ENCODE measurements at places on chromosomes 7 and 10.
A peak's percentile ranks its signal among the peaks of the same experiment; 100 is the strongest.

- DNase-seq, result no peak
These were observed 373.5 kb downstream of the SEMA3D start for GRCh38 chr7:84813376-84813775.

DNA sequence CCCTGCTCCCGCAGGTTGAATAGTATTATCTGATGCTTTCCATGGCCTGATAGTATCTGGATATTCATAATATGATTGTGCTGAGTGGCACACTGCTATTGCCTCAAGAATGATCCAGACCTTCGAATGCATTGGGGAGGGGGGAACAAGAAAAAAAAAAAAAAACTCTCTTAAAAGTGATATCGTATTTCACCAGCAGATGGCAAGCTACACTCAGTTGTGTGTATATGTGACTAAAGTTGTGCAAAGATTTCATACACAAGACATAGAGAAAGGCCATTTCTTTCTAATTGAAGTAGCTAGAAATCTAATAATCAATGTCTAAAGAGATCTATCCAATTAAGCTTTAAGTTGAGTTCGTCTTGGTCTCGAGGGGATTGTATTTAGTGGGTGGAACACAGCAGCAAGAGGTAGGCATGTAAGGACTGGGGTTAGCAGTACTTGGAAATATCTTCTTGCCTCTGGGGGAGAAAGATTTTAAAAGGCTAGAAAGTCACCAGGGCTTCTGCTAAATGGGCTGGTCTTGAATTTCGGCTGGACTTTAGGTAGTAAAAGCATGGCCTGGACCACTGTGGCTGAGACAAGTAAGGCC lies 15.3 kb downstream of the SFRP4 start:
- peak; percentile 15 for DNase-seq

DNA sequence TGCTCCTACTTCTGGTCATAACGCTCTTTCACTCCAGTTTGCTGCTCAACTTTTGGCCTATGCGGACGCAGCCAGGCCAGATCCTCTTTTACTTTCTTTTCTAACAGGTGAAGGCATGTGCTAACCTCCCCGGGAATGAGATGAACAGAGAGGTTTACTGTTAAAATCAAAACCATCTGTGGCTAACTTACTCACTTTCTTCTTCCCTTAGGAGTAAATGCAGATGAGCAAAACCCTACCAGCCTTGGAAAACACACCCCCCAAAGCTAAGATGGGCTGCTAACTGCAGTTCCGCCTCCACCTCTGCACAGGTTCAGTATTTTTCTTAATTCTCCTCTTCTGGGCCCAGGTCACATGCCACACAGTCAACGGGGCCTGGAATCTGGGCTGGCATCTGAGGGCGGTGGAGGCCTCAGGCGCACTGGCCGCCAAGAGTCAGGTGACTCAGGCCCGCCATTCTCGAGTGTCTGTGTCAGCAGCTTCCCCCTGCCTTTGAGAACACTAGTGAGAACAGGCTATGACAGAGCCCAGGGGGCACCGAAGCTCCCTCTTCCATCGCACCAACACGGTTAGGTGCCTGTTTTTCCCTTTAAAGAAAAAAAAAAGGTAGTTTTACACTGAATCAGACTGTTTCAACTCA lies 11.1 kb downstream of the FAM53B start:
- DNase-seq, result no peak

- no peak for DNase-seq
These were observed 37.6 kb upstream of the AGBL3 start for GRCh38 chr7:134948736-134949135.

DNA sequence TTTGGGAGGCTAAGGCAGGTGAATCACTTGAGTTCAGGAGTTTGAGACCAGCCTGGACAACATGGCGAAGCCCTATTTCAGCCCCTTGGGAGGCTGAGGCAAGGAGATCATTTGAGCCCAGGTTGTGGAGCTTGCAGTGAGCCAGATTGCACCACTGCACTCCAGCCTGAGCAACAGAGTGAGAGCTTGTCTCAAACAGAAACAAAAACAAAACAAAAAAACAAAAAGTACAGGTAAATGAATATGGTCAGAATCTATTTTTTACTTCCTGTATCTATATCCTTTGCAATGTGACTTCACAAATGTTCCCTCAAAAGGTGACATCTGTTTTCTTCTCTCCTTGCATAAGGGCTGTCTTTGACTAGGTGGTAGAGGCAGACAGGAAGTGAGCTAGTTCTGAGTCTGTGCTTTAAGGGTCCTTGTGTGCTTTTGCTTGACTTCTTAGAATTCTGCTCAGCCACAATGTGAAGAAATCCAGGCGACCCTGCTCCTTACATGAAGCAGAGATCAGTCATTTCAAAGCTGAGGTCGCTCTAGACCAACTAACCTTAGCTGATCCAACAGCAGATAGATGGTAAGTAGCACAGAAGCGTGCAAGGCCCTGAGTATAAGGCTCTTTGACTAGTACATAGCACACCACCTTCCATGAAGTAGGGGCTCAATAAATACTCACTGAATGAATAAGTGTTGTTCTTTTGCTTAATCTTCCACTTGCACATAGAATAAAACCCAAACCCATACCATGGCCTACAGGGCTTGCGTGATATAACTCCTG lies 423.2 kb upstream of the PCDH15 start:
- no peak for DNase-seq

GRCh38 chr10:24006741-24007140 lies 202.2 kb upstream of the KIAA1217 start:
- no peak for DNase-seq

DNA sequence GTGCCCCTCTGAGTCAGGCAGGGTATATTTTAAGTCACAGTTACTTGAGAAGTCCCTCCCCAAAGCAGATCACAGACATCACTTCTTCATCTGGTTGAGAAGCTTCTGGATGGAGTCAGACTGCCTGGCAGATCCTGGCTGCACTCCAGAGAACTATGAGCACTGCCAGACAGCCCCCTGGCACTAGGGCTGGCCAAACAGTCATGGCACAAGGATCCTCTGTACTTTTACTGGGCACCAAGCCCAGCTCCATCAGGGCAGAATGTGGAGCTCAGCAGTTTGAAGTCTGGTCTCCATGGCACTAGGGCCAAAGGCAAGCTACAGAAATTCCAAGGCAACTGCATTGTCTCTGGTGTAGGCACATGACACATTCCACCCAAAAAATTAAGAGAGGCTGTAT lies 162.1 kb downstream of the NRG3 start:
- no peak for DNase-seq

- peak; percentile 50 for DNase-seq
These were observed 67.3 kb downstream of the GLCCI1 start for GRCh38 chr7:8035647-8036518.

GRCh38 chr10:82438277-82438676 lies 563.3 kb downstream of the NRG3 start:
- no peak for DNase-seq

DNA sequence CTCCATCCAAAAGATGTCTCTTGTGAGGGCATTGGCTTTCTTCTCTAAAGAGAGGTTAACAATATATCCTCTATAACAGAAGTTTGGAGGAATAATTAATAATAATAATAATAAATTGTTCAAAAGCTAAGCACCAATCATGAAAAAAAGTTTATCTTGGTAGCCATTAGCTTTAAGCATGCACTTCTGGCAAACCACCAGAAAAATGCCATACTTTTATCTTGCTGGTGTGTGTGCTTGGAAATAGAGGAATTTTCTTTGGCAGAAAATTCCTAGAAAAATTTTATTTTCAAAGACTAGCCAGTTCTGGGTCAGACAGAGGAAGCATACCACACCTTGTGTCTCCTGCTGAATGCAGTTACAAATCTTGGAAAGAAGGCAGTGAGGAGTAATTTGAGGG lies 52.5 kb upstream of the NPY start:
- no peak for DNase-seq

DNA sequence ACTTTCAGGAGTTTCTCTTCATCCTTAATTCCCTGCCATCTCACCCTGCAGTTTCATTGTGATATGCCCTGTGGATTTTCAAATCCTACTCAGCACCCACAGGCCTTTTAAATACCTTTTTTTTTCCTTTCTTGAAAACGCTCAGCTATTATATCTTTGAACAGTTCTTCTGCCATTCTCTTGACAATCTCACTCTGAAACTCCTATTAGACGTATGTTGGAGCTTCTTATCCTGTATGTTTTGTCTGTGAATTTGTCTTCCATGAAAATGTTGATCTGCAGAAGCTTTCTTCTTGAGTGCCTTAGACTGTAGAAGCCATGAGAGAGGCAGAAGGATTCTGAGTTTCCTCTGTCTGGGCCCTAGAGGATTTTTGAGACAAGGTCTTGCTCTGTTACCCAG lies 18.9 kb upstream of the YAE1 start:
- DNase-seq, result no peak

DNA sequence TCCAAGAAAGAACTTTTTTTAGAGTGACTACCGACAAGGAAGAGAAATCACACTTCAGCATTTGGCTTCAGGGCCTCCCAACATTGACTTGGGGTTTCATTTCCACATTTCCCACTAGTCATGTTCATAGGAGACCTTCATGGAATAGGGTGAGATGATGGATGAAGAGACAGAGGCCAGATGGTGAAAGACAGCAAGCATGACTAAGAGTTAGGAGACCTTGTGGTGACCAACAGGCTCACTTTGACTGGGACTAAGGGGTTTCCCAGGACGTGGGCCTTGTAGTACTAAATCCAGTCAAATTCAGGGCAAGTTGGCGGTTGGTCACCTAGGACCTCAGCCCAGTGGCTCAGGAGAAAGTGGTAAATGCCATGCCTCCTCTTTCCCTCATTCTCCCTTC lies 3.0 kb upstream of the GIMAP5 start:
- peak; percentile 83 for DNase-seq

- peak; percentile 87 for DNase-seq
These were observed 15.3 kb upstream of the TRA2A start for GRCh38 chr7:23546897-23547572.

DNA sequence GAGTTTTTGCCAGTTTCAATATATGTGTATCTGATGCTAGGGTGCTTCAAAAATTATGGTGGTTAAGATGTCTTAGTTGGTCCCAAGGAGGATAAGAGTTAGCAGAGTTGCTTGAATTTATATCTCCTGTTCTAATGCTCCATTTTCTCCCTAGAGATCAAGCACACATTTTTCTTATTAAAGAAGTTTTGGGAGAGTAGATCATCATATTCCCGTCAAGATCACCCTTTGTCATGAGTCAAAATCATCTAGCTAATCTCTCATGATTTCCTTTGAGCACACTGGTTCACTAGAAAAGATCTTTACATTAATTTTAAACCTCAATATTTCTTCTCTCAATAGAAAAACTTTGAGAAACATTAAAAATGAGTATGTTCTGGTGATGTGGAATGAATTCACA lies 429.9 kb upstream of the SEMA3A start:
- DNase-seq, result no peak

GRCh38 chr7:115153176-115153575 lies 231.3 kb downstream of the MDFIC start:
- DNase-seq, result no peak

- DNase-seq, result no peak
These were observed 13.4 kb downstream of the SLC13A4 start for GRCh38 chr7:135714534-135715009.

DNA sequence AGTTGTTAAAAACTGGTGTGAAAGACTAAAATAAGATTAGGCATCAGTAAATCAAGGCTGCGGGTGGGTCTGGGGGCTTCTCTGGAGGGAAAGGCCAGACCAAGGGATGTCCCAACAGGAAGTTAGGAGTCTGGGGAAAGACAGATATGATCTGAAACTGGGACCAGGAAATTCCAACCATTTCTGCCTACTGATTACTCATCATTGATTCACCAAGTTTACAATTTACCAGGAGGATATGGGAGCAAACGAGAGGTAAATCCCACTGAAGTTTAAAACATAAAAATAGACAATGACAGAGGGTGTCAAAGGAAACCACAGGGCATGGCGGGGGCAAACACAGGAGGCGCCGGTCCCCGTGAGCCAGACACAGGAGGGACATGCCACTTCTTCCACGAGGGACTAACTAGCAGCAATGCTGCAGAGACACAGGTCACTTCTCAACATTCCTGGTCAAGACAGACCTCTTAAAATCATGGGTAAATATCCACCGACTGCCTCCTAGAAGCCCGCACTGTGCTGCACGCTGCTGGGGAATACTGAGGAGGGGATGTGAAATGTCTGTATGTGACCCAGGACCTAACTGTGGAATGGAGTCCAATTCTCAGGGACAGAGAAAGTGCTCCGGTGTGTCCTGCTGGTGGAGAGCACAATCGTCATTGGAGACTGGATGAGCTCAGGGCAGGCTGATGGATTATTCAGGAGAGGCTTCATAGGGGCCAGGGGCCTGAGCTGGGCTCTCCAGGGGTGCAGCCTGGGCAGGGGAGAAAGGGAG lies 153.4 kb upstream of the KLF14 start:
- no peak for DNase-seq

- DNase-seq, result peak; percentile 61
These were observed 74.1 kb downstream of the NRBF2 start for GRCh38 chr10:63206997-63207811.

DNA sequence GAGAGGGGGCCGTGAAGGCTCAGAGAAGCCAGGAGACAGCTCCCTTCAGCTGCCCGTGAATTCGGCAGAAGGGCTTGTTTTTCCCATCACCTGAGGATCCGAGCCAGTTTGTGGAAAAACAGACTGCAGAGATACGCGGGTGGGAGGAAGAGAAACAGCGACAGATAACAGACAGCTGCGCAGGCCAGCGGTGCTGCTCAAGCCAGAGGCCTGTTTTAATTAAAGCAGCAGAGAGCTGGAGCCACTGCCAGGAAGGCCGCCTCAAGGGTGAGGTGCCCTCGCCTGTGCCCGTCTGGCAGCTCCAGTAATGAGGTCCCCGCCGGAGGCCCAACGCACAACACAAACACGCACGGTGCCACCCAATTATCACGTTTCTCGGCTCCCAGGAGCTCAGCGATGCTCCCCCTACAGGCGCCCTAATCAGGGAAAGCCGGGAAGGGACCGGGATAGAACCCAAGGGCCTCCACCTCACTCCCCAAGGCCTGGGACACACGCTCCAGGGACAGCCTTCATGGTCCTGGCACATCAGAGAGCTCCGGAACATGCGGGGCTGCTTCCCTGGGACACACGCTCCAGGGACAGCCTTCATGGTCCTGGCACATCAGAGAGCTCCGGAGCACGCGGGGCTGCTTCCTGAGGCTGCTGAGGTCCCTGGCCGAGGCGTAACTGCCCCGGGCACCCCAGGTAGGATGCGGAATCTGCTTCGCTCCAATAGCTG lies 60.6 kb upstream of the DNAAF5 start:
- no peak for DNase-seq

DNA sequence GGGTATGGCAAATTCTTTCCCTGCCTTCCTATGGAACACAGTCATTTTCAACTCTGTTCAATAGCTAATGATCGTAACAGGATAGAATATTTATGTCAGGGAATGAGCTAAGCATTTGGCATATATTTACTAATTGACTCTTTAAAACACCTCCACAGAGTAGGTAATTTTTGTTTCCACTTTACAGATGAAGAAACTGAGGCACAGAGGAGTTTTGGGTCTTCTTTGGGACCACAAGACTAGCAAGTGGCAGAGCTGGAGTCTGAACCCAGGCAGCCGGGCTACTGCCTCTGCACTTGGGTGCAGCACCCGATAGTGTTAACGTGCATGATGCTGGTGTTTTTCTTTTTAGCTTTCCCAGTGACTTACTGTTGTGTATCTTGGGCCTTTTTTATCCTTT lies 384.0 kb downstream of the SFMBT2 start:
- no peak for DNase-seq

DNA sequence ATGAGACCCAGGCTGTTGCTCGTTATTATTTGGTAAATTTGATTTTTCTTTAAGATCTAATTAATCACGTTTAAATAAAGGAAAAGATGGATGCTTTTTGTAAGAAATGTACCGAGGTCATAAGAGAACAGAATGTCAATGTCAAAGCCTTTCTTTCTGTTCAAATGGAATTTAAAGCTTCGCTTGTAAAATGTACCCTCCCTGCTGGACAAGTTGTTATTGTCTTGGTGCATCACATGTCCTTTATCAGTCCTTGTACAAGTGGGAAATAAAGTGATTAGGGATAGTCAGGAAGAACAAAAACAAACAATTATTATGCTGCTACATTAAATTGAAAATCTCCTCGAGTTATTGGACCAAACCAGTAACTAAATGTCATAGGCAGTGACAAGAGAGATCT lies 363.2 kb downstream of the PHTF2 start:
- no peak for DNase-seq

All from MV-4-11 (cell line).